Spinal cord (tissue), 10 donors: ENCODE measurements at places on chromosomes 7 and 10. TPM values are rescaled to one million over a fixed set of nuclear protein-coding genes. Genes with fewer than 3 reads are reported as not detected.

Gene LBX1
- polyA plus RNA-seq = 27.5 TPM

Gene HOXA5
- 171 TPM for polyA plus RNA-seq

Gene OGDH
- 78.6 TPM for polyA plus RNA-seq

DNA sequence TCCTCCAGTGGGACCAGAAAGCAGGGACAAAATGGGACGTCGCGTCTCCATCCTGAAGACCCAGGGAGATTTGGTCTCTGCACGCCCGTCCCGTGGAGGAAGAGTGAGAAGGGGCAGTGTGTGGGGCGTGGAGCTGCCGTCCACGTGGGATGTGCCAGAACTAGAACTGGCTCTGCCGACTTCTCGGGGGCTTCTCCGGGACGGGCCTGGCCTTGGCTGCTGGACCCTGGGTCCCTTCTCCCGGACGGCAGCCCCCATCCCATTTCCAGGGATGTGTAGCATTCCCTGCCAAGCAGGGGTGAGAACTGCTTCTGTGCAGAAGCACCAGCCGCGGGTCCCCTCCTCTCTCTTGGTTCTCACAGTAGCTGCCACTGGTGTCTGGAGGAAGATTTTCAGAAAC is 18.8 kb upstream of the DPYSL4 start:
- DNase-seq = no peak

GRCh38 chr10:131111007-131111406 is 200.5 kb downstream of the TCERG1L start:
- no peak for DNase-seq

GRCh38 chr7:105587909-105588635 is 6.8 kb upstream of the EFCAB10 start:
- DNase-seq = no peak

GRCh38 chr7:54560198-54560597 is 18.0 kb downstream of the VSTM2A start:
- no peak for DNase-seq

DNA sequence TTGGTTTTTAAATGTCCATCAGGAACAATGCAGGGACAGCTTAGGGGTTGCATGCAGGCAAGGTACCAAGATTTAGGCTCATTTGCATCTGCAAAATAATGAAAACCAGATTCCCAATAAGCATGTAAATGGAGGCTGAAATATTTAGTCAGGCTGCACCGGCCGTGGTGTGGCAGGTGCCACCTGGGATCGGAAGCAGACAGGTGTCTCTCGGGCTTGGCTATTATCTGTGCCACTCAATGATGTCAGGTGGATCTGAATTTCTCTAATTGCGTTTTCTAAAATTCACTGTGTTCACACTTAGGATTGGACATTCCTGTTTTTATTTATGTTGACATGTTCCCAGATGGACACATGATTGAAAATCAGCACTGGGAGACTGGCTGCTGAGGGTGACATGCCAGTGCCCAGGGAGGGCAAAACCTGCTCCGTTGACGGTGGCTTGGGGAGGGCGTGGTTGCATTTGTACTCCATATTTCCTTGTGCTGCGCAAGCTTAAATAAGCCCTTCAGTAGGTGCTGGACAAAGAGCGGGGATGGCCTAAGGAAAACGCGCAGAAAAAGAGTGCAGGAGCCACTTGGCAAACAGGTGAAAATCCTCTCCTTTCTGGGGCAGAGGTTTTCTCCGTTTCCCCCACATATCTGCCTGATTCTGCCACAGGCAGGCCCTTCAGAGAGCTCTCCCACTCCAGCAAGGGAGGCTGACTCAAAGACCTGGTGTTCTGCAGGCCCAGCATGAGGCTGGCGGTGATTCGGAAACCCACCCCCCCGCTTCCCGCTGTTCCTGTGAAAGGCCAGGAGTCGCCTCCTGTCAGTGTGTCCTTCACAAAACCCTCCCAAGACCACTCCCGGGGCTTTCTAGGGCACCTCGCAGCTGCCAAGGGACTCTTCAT is 142.5 kb downstream of the WDR37 start:
- DNase-seq = no peak

DNA sequence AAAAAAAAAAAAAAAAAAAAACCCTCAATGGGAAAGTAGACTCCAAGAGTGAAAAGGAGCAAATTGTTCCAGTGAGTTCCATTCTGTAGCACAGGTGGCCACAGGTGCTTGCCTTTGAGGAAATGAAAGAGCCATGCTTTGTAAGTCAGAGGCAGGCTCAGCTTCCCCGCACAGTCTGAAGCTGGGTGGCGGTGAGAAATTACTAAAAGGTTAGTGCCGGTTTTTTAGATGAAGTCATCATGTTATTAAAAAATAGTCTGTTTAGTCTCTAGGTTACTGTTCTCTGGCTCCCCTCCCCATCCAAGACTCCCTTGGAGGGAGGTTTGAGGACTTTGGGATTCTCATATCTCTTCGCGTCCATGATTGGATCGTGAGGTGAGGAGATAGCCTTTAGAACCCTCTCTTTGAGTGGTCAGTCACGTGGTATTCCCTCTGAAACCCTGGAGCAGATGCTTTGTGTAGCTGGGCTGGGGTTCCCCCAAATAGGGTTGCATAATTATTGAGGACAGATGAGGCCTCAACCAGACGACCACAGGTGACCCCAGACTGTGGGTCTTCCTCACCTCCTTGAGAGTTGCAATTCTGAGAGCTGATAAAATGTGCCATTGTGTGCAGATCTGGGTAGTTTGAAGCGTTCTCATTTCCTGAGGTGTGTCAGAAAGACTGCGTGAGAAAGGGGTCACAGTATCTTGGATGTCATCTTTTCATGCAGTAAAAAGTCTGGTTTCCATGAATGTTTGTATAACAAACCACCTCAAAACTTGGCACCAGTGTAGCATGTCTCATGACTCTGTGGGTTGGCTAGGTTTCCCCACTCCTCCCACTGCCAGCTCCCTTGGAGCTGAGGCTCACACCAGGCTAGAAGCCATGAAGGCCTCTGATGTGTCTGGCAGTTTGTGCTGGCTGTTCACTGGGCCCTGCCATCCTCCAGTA is 27.1 kb downstream of the OGDH start:
- DNase-seq = no peak

- DNase-seq = no peak
These were observed 88.9 kb downstream of the IPMK start for GRCh38 chr10:58178811-58179210.

- no peak for DNase-seq
These were observed 281.8 kb downstream of the POU6F2 start for GRCh38 chr7:39259391-39260003.

GRCh38 chr7:1995426-1995825 is 237.3 kb downstream of the MAD1L1 start:
- DNase-seq = no peak

- no peak for DNase-seq
These were observed 790.6 kb upstream of the AUTS2 start for GRCh38 chr7:68807666-68808065.

DNA sequence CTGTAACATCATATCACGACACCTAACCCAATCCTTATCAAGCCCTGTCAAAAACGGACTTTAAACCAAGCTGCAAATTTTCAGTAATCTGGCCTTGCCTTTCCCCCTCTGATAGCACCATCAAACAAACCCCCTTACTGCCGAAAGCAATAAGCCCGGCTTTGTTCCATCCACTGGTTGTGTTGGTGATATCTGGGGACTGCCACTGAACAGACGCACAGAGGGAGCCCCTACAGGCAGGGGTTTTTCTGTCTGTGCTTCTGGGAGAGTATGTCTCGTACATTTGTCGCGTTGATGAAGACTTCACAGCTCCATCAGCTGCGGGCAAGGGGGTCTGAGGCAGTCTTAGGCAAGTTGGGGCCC is 550 bp upstream of the PLAU start:
- DNase-seq = peak; percentile 50

- DNase-seq = peak; percentile 70
These were observed 713 bp downstream of the LZTS2 start for GRCh38 chr10:101000127-101000914.

GRCh38 chr7:105791926-105792325 is 84.5 kb downstream of the ATXN7L1 start:
- DNase-seq = no peak

DNA sequence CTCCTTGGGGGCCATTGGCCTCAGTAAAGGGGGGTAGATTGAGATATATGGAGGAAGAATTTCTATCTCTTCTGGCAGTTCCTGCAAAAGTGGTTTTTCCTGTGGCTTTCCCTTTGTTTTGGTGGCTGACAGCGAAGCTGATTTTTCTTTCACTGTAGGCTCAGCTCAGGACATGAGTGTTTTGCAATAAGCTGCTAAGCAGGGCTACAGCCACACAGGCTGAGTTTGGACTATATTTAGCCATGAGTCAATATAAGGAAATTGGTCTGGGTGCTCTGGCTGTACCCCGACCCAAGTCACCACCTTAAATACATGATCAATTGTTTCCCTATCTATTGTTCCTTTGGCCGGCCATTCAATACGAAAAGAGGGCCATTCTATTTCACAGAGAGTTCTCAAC is 212.7 kb upstream of the KCND2 start:
- no peak for DNase-seq
